ENCODE measurements at places on chromosomes 4 and X. TPM values are rescaled to one million over a fixed set of nuclear protein-coding genes. Genes with fewer than 3 reads are reported as not detected.

DNA sequence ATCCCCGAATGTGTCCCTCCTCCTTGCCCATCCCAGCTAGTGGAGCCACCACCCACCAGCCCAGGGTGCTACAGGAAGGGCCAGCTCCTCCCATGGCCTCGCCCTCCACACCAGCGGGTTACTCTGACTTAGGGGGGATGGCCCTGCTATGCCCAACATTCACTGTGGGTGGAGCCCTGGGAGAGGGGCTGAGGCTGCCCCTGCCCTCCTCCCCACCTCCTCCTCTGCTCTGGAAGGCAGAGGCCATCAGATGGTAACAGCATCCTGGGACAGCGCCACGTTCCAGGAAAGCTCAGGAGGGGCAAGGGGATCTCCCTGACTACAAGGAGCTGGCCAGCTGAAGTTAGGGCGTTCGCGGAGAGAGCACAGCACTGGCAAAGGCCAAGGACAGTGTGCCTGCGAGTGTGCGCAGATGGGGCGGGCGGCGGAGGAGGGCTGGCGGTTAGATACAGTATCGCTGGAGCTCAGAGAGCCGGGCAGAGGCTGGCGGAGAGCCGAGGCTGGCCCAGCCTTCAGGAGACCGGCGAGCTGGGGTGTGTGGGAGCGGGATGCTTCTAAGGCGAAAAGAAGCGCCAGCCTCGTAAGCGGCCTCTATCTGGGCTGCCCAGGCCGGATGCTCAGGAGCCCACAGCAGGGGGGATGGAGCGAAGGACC, 1.5 kb downstream of the JAKMIP1 start:
- H3K4me3 ChIP-seq, result peak overlapping the region; percentile 72
- peak overlapping the region; percentile 77 for H3K27ac ChIP-seq

GRCh38 chrX:53738370-53738906, 51.9 kb upstream of the HUWE1 start:
- H3K36me3 ChIP-seq, result peaks cover 11% of the 10 kb centered on the region
- H3K4me1 ChIP-seq, result peaks cover 33% of the 10 kb centered on the region
- no peak overlapping the region for H3K27ac ChIP-seq
- no peaks in the 10 kb centered on the region for H3K27me3 ChIP-seq
- H3K4me3 ChIP-seq, result no peak overlapping the region

- no peaks in the 10 kb centered on the region for H3K27me3 ChIP-seq
- DNase-seq, result no peak
- H3K27ac ChIP-seq, result no peak overlapping the region
- no peaks in the 10 kb centered on the region for H3K36me3 ChIP-seq
Observed at GRCh38 chr4:16692961-16693506, 205.4 kb downstream of the LDB2 start.

Gene ETDA
- total RNA-seq, result not detected

Gene CHRNA9
- total RNA-seq, result 0.38 TPM

Gene DDIT4L
- 0.63 TPM for total RNA-seq

Gene CSAG2
- total RNA-seq, result not detected

Gene CLDN34
- not detected for total RNA-seq

DNA sequence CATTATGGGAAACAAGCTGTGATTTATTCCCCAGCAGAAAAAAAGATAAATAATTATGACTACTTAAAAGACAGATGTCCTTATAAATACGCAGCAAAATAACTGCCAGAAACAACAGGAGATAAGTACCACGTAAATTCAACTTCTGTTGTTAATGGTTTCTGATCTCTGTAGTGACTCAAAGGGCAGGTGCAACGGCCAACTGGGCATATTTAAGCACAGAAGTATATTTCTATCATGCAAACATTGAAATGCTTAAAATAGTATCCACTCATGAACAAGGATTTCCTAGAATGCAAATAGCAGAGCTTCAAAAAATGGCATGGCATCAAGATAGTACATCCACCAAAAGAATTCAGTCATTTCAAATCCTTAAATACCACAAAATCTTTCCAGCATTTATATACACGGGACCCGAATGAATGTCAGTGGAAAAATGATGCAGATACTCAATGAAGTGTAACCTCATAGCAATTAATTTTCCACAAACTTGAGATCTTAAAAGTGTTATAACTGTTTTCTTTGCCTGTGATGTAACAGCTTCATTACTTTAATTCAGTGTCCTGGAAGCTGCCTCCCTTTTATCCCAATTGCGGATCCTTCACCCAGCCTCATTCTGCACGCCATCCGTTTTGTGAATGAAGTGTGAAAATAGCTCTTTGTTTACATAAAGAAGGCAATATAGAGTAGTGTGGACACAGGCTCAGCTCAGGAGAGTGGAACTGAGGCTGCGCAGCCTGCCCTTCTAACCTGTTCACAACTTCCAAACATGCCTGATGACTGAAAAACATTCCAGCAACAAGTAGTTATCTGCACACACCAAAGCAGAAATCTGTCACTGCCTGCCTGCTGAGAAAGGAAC, 10.2 kb downstream of the PDGFC start:
- no peak overlapping the region for H3K27ac ChIP-seq
- no peaks in the 10 kb centered on the region for H3K27me3 ChIP-seq
- H3K4me3 ChIP-seq, result no peak overlapping the region
- H3K36me3 ChIP-seq, result no peaks in the 10 kb centered on the region

Gene ENOPH1
- 83.5 TPM for total RNA-seq

Gene ADH5
- 114 TPM for total RNA-seq

- no peaks in the 10 kb centered on the region for H3K36me3 ChIP-seq
- no peaks in the 10 kb centered on the region for H3K27me3 ChIP-seq
- DNase-seq, result no peak
- H3K4me3 ChIP-seq, result no peak overlapping the region
Observed at GRCh38 chrX:104854188-104854587, 288.2 kb downstream of the IL1RAPL2 start.

- no peaks in the 10 kb centered on the region for H3K36me3 ChIP-seq
- no peak overlapping the region for H3K27ac ChIP-seq
- peaks cover 3% of the 10 kb centered on the region for H3K27me3 ChIP-seq
- peaks cover 31% of the 10 kb centered on the region for H3K4me1 ChIP-seq
- no peak overlapping the region for H3K4me3 ChIP-seq
- DNase-seq, result no peak
Observed at GRCh38 chr4:100087743-100088142, 102.5 kb downstream of the DDIT4L start.

Gene IKBKG
- total RNA-seq, result 40.6 TPM

DNA sequence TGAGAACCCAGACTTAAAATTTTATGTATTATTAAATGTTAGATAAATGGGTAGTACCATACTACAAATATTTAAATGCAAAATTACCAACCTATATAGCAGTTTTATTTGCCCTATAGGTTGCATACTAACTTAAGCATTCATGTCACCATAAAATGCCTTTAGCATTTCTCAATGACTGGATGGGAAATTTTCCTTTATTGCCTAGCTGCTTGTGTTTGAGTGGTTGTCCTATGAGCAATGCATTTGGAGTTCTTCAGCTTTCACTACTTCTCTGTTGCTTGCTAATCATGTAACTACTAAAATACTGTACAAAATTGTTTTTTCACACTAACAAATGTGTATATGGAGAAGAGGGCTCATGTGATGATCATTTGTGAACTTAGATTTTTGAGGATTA, 44.2 kb upstream of the CEP135 start:
- H3K27ac ChIP-seq, result peak overlapping the region; percentile 51
- H3K36me3 ChIP-seq, result peaks cover 32% of the 10 kb centered on the region
- peaks cover 32% of the 10 kb centered on the region for H3K4me1 ChIP-seq
- no peak for DNase-seq
- H3K27me3 ChIP-seq, result no peaks in the 10 kb centered on the region

Gene SSX1
- not detected for total RNA-seq

Gene KLHL8
- total RNA-seq, result 12.5 TPM

DNA sequence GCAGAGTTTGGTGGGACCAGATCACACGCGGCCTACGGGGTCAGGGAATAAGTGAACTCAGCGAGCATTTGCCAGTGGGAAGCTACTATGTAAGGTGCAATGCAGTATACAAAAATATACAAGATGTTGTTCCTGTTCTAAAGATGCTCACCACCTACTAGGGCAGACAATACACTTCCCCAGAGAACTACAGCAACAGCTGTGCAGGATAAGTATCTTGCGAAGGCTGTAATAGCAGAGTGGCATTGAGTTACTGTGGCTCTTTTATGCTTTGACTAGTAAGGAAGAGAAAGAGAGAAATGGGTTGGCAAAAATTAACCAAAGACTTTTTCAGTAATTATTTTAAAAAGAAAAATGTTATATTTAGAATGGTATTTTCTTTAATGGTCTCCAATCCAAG, 61.2 kb downstream of the CDS1 start:
- DNase-seq, result no peak
- no peak overlapping the region for H3K4me3 ChIP-seq
- no peaks in the 10 kb centered on the region for H3K27me3 ChIP-seq
- H3K27ac ChIP-seq, result no peak overlapping the region

Gene DDX53
- not detected for total RNA-seq

GRCh38 chr4:145528601-145529000, 46.9 kb downstream of the SMAD1 start:
- H3K4me1 ChIP-seq, result no peaks in the 10 kb centered on the region
- no peaks in the 10 kb centered on the region for H3K36me3 ChIP-seq
- no peak for DNase-seq
- H3K27me3 ChIP-seq, result peaks cover 1% of the 10 kb centered on the region
- H3K4me3 ChIP-seq, result no peak overlapping the region

- H3K27me3 ChIP-seq, result no peaks in the 10 kb centered on the region
- H3K27ac ChIP-seq, result no peak within 1 kb of the TSS
- no peaks in the 10 kb centered on the region for H3K36me3 ChIP-seq
- no peaks in the 10 kb centered on the region for H3K4me1 ChIP-seq
- no peak for DNase-seq
Observed at GRCh38 chrX:147981038-147981752, at the start of gene FMR1NB. Gene FMR1NB, plus strand, starts transcription at chrX:147981337. Its CDS starts 66 bp downstream, at chrX:147981403.

Gene STBD1
- total RNA-seq, result 0.29 TPM

DNA sequence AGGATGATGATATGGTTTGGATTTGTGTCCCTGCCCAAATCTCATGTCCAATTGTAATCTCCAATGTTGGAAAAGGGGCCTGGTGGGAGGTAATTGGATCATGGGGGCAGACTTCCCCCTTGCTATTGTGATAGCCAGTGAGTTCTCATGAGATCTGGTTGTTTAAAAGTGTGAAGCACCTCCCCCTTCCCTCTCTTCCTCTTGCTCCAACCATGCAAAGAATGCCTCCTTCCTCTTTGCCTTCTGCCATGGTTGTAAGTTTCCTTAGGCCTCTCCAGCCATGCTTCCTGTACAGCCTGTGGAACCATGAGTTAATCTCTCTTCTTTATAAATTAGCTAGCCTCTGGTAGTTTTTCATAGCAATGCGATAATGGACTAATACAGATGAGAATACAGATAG, 19.7 kb upstream of the ALG13 start:
- H3K27me3 ChIP-seq, result no peaks in the 10 kb centered on the region
- H3K27ac ChIP-seq, result no peak overlapping the region
- no peaks in the 10 kb centered on the region for H3K4me1 ChIP-seq
- no peaks in the 10 kb centered on the region for H3K36me3 ChIP-seq
- no peak for DNase-seq
- H3K4me3 ChIP-seq, result no peak overlapping the region

Gene CDKN2AIP
- total RNA-seq, result 26.6 TPM

DNA sequence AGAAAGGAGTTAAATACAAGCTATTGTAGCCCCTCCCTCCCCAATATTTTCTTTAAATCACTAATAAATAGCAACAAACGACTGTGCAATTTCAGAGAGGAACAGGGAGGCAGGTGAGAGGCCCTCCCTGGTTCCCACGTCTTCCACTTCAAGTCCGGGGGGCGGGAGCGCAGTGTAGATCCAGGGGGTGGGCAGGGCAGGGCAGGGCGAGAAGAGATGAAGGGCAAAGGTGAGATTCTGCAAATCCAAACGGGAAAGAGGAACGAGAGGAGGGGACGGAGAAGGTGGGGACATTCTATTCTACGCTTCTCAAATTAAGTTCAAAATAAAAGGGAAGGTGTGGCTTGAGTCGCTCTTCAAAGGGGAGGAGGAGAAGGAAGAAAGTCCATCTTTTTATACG, 6.8 kb downstream of the NKX6-1 start:
- H3K4me3 ChIP-seq, result no peak overlapping the region
- no peak for DNase-seq

Measured in activated CD8-positive, alpha-beta T cell treated with anti-CD3 and anti-CD28 coated beads for 36 hours (primary cell).